ENCODE measurements at places on chromosomes 6 and 20.
A peak's percentile ranks its signal among the peaks of the same experiment; 100 is the strongest.

DNA sequence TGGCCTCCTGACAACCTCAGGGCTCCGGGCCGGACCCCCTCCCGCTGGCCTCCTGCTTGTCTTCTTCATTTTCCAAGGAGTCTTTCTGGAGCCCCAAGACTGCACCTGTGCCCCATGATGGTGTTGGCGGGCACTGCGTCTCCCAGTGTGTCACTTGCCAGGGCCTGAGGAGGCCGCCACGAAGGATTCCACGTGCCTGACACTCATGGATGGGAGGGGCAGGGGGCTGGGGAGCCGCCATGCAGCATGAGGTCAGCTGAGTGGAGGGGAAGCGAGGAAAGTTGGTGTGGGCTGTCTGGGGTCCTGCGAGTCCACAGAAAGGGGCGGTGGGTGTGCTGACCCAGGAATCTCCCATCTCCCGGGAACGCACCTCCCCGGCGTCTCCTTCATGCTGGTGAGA, 165.7 kb downstream of the SMOC2 start:
- no peak for DNase-seq

DNA sequence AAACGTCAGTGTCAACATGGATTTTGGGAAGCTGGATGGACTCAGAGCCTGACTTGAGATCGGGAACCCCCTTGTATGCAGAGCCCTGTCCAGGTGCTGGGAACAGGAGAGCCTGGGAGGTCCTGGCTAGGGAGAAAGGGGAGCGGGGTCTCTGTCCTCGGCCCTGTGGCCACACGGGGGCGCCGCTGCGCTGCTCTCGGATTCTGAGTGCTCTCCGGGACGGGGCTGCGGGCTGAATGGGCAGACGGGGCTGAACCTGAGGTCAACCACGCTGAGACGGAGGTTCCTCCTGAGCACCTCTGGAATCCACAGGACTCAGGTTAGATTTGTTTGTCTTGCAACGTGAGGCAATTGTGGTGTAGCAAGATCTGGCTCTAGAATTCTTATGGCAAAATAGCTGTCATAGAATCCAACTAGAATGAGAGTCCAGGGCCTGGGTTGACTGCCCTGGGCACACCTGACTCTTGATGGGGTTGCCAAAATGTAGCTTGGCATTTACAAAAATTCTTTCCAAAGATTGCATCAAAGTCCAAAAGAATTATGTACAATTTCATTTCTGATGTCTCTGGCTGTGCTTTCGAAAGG, 20.6 kb upstream of the HLA-F start:
- peak; percentile 87 for DNase-seq

- no peak for DNase-seq
Observed at GRCh38 chr6:166301611-166302529, 6.3 kb downstream of the PRR18 start.

GRCh38 chr6:75144386-75144785, 61.5 kb downstream of the COL12A1 start:
- no peak for DNase-seq

- no peak for DNase-seq
Observed at GRCh38 chr20:41080866-41081265, 52.2 kb downstream of the TOP1 start.

Measured in stimulated activated CD4-positive, alpha-beta T cell treated with anti-CD3 and anti-CD28 coated beads, Interleukin-2, amount 100 ng/mL, for 24 hours (primary cell).